Left renal pelvis (tissue), 4 donors: ENCODE measurements at places on chromosomes 16 and 17. TPM values are rescaled to one million over a fixed set of nuclear protein-coding genes. Genes with fewer than 3 reads are reported as not detected.
A peak's percentile ranks its signal among the peaks of the same experiment; 100 is the strongest.

The GDPD1 gene
- 10.6 TPM for polyA plus RNA-seq

The PLA2G10 gene
- not detected for polyA plus RNA-seq

The SLC5A11 gene
- polyA plus RNA-seq = 0.10 TPM

The TBC1D3 gene
- polyA plus RNA-seq = not detected

DNA sequence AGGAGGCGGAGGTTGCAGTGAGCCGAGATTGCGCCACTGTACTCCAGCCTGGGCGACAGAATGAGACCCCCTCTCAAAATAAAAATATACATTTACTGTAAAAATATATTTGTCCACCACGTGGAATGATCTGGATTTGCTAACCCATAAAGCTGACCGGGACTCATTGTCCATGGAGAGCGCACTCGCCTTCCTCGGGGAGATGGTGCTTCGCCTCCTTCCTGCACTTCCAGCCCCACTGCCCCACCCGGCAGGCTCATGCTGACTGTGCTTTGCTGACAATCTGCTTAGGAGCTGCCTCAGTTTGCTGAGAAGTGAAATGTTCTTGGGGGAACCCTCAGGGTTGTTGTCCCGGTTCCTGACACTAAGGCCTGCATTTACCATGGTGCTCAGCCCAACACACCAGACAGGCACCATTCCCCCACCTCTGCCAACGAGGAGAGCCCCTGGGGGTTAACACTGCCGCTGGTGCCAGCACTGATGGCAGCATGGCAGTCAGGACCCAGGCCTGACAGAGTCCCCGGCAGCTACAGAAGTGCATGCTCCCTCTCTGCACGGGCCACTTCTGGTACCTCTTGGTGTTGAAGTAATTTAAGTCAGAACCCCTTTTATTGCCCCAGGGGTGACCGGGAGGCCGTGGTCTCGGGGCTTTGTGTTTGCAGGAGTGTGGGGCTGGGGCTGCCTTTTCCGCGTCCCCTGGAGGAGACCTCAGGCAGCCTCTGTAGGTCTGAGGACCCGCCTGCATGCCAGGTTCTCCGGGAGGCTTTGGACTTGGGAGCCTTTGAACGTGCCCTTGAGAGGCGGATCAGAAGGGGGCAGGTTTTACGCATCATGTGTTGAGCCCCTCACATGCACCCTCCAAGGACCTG is 2.5 kb downstream of the NUBP2 start:
- no peak for DNase-seq

- no peak for DNase-seq
Measured at GRCh38 chr16:57740423-57741071, 5.0 kb downstream of the KATNB1 start.

GRCh38 chr16:81204798-81205680 is 33.5 kb upstream of the BCO1 start:
- DNase-seq = peak; percentile 24

DNA sequence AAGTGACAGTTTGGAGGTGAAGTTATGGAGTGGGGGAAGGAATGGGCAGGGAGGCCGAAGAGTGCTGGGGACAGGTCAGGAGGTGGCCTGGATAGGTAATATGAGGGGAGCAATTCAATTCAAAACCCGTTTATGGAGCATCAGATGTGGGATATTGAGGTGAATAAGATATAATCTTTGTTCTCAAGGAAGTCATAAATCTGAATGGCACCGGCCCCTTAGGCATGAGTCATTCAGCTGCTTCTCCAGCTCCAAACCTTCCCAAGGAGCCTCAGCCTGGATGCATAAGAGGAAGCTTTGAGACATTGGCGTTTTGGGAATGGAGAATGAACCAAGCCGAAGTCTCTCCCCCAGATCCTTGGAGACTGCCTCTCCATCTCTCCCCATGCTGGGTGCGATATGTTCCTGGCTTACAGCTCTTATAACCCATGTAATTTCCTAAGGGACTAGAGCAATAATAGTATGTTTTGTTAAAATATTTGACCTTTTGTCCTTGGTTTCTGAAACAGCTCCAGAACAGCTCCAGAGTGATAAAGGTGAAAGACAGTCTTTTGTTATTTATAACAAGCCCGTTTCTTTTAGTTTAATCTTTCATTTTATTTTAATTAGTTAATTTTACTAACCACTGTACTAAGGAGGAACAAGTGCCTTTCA is 1.7 kb downstream of the TUBG2 start:
- no peak for DNase-seq

GRCh38 chr16:4583906-4584305 is 27.8 kb downstream of the C16orf96 start:
- no peak for DNase-seq

DNA sequence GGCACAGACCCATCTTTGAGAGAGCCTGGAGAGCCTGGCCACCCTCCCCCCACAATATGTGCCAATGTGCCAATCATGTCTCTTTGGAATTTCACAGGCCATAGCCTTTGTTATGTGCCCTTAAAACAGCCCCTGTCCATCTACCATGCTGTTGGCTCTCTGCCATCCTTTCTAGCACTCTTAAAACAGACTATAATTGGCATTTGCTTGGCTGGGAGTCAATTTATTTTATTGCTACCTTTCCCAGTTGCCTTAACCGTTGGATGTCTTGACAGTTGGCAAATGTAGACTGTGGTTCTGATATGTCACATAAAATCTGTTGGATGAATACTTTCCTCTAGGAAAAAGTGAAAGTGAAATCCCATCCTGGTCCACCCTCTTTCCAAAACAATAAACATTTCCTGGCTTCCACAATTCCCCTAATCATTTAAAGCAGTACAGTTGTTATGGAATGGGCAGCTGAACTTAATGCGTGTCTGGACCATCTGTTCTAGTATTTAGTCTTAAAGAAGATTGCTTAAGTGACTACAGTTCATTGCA is 394.0 kb downstream of the KCNJ2 start:
- DNase-seq = no peak

- no peak for DNase-seq
Measured at GRCh38 chr16:7088711-7089110, 243.9 kb upstream of the RBFOX1 start.

- no peak for DNase-seq
Measured at GRCh38 chr17:81076141-81076679, 41.3 kb downstream of the BAIAP2 start.

DNA sequence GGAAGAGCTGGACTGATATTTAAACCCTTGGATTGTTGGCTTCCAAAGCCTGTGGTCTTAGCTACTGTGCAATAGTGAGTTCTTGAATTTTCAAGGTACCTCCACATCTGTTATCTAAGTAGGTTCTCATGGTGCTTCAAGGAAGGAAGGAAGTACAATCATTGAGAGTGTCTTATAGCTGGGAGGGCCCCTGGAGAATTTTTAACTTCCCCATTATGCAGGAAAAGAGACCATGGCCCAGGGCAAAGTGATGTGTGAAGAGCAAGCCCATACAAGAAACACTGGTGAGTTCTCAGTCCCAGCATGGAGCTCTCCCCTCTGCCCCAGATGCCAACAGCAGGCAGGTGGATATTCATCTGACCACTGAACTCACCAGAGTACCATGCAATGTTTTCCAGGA is 169.0 kb upstream of the IRX6 start:
- no peak for DNase-seq

DNA sequence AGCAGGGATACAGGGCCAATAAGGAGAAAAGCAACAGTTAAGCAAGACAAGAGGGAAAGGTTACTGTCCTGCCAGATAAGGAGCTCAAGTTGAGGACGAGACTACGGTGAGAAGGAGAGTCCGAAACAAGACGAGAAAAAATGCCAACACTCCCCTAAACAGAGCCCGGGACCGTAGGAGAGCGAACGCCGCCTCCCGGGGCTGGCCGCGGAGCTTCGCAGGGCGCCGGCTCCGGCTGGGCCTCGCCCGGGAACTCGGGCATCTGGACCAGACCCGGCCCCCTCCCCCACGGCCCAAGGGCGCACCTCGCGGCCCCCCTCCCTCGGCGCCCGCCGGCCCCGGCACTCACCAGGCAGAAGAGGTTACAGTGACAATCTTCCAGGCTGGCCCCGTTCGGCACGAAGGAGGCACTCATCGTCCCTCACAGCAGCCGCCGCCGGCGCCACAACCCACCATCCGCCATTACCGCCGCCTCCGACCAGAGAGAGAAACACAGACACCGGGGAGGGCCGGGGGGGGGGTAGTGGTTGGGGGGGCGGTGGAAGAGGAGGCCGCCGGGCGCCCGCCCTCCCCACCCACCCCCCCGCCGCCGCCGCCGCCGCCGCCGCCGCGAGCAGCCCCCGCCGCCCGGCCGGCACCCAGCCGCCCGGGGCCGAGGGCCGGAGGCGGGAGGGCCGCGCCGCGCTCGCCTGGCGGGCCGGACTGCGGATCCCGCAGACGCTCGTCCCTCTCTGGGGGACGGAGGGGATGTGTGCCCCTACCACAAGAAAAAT is at the start of gene MED13:
Gene MED13, minus strand, starts transcription at position 488 of the 773 bp plus-strand sequence. Its CDS starts 73 bp downstream, at position 415.
- DNase-seq = no peak
